Panc1 (cell line): ENCODE measurements at places on chromosomes 1 and 21. TPM values are rescaled to one million over a fixed set of nuclear protein-coding genes. Genes with fewer than 3 reads are reported as not detected.

The CLCA2 gene
- not detected for total RNA-seq

The SYT2 gene
- 0.03 TPM for total RNA-seq

The COL6A2 gene
- 29.9 TPM for total RNA-seq

The FCMR gene
- total RNA-seq: 0.41 TPM

The SMPDL3B gene
- total RNA-seq: 1.5 TPM

The HSD3B2 gene
- 1.2 TPM for total RNA-seq

The MYOG gene
- total RNA-seq: not detected

The SPRR2F gene
- total RNA-seq: not detected

The TCHH gene
- 0.28 TPM for total RNA-seq

The CRYAA gene
- 2.1 TPM for total RNA-seq

The SPRR4 gene
- not detected for total RNA-seq

The MRPL37 gene
- 138 TPM for total RNA-seq
